ENCODE measurements at places on chromosomes 6 and 20.

DNA sequence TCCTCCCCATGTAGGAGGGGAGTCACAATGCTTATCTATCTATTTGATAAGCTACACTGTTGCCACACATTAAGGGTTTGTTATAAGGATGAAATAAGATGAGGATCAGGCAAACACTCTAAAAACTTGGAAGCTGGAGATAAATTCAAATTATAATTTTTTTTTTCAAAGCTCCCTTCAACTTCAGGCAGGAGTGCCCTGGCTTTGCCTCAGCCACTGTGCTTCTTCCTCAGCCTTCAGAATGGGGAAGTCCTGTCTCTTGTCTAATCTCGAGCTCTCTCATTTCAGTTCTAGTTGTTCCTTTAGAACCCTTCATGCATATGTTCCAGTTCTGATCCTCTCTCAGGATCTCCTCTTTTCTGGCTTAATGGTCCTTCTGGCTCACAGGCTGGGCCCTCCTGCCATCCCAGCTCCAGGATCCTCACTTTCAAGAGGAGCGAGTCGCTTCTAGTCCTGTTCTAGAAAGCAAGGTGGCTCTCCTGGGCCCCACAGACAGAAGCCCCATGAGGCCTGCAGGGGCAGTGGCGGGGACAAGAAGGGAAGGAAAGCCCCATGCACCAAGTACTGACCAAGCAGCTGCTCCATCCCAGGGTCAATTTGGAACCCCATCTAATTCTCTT lies 164.3 kb downstream of the VEGFA start:
- DNase-seq: no peak

GRCh38 chr6:111559188-111560097 lies 46.2 kb downstream of the TRAF3IP2 start:
- DNase-seq: no peak

- no peak for DNase-seq
Observed at GRCh38 chr6:44361947-44362346, 19.5 kb downstream of the SPATS1 start.

DNA sequence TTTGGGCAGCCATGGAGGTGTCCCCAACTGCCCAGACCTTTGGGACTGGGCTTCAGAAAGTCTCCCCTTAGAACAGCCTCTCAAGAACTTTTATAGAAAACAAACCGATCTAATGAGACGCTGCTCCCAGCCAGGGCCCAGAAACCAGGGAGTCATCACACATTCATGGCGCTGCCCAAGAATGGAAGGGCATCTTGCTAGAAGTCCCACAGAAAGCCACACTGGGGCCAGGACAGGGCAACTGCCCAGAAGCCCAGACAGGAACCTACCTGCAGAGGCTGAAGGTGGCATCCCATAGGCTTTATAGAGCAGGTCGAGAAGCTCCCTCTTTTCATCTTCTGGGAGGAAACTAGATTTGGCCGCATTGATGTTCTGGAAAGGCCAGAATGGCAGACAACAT lies 31.5 kb downstream of the ADA start:
- DNase-seq: no peak

- no peak for DNase-seq
Observed at GRCh38 chr6:98657764-98658163, 176.6 kb upstream of the POU3F2 start.

GRCh38 chr20:20327746-20328145 lies 40.2 kb upstream of the INSM1 start:
- DNase-seq: no peak

GRCh38 chr20:23614163-23614562 lies 8.4 kb upstream of the CST9 start:
- DNase-seq: no peak

DNA sequence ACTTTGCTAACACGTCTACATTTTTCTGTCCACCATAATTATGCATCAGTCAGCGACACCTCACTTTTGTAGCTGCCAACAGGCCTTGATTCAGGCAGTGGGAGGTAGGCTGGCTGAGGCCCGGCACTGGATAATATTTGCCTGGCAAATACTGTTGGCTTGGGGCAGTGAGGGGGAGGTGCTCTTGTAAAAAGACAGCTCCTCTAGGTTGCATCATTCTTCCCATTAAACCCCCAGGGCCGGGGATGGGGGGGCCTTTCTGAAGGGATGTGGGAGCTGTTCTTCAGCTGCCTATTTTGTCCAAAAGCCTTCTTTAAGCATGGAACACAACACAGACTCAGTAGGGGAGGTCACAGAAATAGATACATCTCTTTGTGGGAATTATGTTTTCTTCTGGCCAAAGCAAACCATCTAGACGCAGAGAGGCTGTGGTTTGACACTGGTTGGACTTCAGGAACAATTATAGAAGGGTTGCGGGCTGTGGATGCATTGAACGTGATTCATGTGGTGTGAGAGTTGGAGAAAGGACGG lies 338.3 kb upstream of the NT5E start:
- no peak for DNase-seq

GRCh38 chr20:58339741-58340140 lies 30.2 kb downstream of the RAB22A start:
- DNase-seq: no peak

DNA sequence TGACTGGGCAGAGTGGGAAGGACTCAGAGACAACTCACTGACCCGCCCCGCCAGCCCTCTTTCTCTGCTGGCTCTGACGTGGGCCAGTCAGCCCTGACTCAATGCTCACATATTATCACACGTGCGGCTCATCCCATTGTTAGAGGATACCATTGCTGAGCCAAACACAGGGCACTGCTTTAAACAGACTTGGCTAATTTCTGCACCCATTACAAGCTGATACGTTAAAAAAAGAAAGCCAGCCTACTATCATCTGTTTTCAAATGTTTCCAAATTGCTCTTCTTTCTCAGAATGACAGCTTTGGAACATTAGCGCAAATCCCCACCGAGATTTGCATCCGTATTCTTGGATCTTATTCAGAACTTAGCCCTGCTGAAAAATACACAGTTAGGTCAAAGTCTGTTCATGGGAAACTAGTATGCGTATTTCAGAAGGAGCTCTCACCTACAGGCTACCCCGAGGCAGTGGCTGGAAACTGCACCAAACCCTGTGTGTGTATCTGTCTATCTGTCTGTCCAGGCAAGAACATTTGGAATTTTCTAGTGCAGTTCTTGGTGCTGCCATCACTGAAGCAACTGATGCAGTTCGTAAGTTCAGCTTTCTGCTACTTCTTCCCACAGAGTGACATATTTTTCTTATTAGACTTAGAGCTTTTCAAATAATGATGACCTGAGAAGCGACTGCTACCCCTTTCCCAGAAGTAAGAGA lies 32.8 kb downstream of the RAMACL start:
- no peak for DNase-seq

DNA sequence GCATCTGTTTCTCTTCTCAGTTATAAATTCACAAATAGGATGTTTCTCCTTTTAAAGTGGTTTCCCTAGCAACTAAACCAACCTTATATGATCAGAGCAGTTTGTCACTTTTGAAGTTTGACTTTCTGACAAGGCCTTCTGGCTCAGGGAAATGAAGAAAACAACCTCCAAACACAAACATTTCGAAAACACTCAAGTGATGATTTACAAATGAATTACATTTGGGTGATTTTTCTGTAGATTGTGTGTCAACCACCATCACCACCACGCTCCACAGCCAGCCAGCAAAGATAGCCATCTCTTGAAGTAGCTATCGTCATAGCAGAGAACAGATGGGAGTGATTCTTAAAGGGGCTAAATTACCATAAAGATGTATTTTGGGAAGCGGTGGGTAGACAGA lies 16.5 kb upstream of the MLIP start:
- no peak for DNase-seq

- no peak for DNase-seq
Observed at GRCh38 chr20:21921251-21921650, 215.8 kb downstream of the PAX1 start.

DNA sequence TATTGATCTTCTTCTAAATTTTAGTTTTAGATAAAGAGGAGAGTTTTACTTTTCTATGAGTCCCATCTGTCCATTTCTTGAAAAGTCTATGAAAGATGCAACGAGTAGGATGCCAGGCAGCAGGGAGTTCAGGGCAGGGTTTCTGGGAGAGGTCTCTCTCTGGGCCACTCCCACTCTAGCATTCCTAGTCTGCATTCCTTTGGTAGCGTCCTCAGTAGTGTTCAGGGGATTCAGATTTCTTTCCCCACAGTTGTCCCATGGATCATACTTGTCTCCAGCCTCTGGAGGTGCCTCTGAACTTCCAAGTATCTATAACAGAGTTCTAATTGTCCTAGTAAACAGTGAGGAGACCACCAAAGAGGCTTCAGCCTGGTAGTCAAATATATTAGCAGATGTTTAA lies 225.3 kb downstream of the RIMS1 start:
- DNase-seq: no peak

GRCh38 chr6:15280028-15280427 lies 34.2 kb downstream of the JARID2 start:
- no peak for DNase-seq

DNA sequence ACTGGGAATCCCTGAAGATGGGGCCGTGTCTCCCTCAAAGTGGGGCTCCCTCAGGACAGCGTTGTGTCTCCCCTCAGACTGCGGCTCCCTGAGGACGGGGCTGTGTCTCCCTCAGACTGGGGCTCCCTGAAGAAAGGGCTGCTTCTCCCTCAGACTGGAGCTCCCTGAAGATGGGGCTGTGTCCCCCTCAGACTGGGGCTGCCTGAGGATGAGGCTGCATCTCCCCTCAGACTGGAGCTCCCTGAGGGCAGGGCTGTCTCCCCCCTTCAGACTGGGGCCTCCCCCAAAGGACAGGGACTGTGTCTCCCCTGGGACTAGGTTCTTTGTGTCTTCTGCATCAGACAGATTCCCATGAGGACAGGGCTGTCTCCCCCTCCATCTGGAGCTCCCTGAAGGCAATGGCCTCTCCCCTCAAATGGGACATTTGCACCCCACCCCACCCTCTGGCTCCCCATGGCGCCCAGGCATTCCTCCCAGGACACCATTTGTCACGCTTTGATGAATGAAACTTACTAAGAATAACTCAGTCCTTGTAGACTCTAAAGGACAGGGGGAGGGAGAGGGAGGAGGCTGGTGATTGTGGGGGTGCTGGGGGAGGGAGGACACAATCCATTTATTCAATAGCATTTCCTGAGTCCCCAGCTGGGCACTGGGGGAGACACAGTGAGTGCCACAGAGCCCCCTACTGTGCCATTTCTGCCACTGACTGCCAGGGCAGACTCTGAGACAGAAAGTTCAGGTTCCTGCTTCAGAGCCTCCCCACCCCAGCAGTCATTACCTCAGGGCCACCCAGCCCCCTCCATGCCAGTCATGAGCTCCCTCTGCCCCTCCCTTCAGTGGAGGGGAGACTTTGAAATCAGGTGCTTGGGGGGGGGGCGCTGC lies 122.4 kb downstream of the MRPL14 start:
- no peak for DNase-seq

DNA sequence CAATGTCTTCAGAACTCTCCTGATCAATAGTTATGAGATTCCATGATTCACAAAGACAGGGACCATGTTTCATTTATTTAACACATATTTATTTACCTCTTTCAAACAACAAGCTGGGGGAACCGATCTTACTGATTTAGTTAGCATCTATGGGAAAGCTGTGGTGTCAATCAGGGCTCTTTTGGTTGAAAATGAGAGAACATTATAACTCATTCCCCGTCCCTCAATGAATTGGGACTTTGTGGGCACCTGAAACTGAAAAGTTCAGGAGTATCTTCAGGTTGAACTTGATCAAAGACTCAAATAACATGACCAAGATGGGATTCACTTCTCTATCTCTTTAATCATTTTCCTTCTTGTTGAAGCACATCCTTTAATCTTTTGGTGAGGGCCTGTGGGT lies 67.4 kb downstream of the CHMP4B start:
- no peak for DNase-seq

- DNase-seq: no peak
Observed at GRCh38 chr20:43915211-43916072, 790 bp downstream of the TOX2 start.

DNA sequence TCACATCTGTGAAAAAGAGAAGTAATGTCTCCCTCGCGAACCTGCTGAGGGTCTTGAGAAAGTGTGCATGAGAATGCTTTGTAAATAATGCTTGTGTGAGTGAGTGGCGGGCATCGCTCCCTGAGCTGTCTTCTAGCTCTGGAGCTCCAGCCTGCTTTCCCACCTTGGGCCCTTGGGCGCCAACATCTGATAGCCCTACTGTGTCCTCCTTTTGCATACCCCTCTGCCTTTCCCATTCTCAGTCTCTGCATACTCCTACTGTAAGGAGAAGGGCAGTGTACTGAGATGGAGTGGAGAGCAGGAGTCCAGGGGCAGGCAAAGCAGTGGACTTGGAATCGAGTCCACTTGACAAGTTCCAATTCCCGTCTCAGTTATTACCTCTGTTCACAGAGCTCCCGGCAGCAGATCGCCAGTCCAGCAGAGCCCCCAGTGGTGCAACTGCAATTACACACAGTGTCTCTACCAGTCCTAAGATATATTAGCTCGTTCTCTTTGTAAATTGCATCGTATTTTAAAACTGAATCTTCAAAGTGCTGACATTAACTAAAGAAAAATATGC lies 847 bp upstream of the NCR2 start:
- DNase-seq: no peak
